ENCODE measurements at places on chromosomes 4 and X.

- DNase-seq, result no peak
Measured at GRCh38 chrX:32874839-32875238, 336.5 kb downstream of the DMD start.

GRCh38 chrX:67545036-67545821, 1.4 kb downstream of the AR start:
- DNase-seq, result no peak

DNA sequence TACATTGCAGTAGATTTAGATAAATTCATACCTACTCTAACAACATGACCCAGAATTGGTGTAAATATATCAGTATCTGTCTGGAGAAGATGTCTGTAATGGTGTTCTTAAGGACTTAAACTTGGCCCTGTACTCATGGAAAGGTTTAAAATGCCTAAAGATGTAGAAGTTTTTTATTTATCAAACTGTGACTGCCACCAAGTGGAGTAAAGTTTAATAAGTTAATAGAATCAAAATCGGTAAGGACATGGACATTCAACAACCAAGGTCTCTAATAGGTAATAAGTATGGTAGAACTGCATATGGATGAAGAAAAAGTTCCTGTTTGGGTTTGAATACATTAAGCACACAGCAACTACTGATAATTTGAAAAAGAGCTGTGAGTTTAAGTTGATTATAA, 474.0 kb upstream of the NDST3 start:
- peak; percentile 15 for DNase-seq

GRCh38 chr4:52822583-52822971, 39.5 kb upstream of the RASL11B start:
- DNase-seq, result no peak

DNA sequence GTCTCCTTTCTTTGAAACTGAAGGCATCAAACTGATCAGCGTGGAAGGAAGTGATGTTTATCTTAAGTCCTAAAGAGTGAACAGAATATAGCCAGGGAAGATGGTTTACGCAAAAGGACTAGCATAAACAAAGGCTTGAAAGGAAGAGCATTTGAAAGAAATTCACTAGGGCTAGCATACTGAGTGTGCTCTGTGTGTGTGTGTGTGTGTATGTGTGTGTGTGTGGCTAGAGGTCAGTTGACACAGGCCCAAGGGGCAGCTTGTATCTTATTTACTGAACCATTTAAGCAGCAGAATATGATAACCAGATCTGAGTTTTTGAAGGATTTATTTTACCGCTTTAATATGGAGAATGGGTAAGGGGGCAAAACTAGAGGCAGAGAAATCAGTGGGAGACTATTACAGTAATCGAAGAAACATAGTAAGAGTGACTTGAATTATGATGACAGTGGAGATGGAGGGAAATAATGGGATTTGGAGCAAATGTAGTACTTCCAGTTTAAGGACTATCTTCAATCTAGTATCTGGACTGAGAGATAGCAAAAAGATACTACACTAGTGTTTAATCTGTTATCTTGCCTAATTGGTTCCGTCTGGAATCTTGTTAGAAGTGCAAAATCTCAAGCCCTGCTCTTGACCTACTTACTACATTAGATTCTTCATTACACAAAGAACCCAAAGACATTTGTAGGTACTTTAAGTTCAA, 36.9 kb downstream of the CEP44 start:
- no peak for DNase-seq

GRCh38 chrX:20227116-20227515, 39.6 kb downstream of the RPS6KA3 start:
- DNase-seq, result no peak

GRCh38 chrX:139691843-139692505, 16.0 kb downstream of the MCF2 start:
- DNase-seq, result no peak

GRCh38 chr4:89821612-89822011, 15.3 kb downstream of the SNCA start:
- DNase-seq, result no peak

- no peak for DNase-seq
Measured at GRCh38 chr4:90118527-90119195, 8.5 kb upstream of the CCSER1 start.

- no peak for DNase-seq
Measured at GRCh38 chr4:162350331-162350730, 186.5 kb upstream of the FSTL5 start.

DNA sequence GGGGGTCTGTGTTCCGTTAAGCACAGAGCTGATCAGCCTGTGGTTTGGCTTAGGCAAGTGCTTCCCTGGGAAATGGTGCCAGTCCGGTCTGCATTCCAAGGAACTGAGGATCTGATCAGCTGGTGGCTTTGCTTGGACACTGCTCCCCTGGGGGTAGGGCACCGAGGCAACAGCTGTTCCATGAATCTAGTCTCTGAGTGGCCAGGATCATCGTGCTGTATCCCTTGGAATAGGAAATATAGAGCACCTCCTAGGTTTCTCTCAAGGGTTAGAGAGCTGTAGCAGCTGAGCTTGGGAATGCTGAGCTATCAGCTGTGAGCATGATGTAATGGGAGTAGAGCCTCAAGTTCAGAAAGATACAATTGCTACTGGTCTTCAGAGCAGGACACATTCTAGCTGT, 863.9 kb downstream of the RAPGEF2 start:
- DNase-seq, result no peak

DNA sequence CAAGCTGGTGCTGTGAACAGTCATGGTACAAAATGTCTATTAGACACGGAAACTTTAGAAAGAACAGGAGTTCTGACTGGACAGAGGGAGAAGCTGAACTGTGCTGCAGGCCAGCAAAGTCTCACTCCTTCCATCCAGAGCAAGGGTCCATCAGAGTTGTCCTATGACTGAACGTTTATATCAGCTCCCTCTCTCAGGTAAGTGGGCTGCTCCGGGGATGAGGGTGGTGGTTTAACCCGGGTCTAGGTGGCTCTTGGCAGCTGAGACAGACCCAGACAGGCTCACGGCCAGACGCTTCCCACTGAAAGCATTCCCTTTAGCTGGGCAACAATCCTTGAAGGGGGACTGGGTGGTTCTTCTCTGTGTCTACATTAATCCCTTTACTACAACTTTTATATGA, 385.0 kb upstream of the SMIM31 start:
- no peak for DNase-seq

DNA sequence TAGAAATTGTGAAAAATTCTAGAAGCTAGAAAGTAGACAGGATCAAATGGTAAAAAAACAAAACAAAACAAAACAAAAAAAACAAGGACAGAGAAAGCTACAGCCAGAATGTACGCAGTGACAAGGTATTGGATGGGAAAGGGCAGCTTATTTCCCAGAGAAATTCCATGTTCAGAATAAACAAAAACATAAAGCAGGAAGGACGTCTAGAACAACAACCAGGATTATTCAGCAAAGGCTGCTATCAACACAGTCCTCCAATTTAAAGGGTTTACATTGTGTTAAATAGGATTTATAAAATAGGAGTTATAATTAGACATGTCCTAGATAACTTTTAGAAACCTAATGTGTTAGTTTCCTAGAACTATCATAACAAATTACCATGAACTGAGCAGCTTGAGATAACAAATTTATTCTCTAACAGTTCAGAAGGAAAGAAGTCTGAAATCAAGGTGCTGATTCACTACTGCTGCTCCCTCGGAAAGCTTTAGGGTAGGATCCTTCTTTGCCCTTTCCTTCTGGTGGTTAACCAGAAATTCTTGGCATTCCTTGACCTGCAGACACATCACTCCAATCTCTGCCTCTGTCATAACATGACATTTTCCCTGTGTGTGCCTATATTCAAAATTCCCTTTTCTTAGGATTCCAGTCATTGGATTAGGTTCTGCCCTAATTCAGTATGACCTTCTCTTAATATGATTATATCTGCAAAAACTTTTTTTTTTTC, 175.6 kb downstream of the SNCA start:
- no peak for DNase-seq

DNA sequence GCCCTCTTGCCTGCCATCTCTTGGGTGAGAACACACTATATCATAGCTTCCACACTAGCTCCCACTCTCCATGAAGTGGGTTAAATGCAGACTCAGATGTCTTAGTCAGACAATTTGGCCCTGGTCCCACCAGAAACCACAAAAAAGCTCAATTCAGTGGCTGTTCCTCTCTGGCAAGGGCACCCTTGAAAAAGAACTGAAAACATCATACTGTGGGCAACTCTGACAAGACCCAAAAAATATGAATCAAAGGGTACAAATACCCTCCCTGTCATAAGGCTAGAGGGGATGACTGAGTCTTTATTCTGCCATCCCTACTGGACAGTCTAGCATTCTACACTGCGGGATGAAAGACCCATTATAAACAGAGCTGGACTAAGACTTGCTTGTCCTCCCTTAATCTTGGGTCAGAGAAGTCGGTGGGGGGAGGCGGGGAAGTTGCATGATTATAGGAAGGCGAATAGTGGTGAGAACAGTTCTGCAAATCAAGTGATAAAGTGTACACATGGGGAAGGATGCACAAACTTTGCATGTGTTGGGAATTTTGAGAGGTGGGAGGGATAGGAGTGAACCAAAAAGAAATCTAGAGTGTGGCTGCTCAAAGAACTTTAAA, 172.1 kb downstream of the OPHN1 start:
- peak; percentile 8 for DNase-seq

DNA sequence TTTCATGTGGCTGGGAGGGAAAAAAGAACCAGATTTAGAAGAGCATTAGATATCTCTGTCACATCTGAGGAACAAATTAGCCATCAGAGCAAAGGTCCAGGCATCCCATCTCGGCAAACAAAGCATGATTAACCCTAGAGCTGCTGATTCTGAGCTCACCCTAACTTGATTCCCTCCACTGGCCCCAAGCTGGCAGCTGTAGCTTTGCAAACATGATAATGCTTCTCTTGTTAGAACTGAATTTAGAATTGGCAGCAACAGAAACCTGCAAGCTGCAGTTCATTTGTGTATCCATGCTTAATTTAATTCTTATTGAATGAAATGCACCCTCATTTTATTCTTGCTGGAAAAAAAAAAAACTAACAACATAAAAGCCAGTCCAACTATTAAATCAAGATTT, 289.2 kb downstream of the IL1RAPL1 start:
- no peak for DNase-seq

DNA sequence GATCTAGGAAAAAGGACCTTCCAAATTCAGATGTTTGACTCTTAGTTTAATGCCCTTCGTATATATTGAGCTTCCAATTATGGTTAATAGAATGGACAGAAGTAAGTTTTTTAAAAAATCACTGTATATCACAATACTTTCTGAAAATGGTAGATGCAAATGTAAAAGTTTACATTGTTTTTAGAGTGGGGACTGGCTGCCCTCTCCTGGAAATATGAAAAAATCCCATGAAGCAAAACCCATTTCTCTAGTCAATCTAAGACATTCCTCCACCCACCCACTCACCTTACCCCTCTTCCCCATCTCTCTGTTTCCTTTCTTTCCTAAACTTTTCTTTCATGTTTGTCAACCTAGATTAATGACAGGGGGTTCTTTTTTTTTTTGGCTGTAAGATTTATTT, 134.5 kb downstream of the ARHGAP6 start:
- DNase-seq, result peak; percentile 8

- DNase-seq, result no peak
Measured at GRCh38 chr4:6857009-6857882, 52.4 kb upstream of the TBC1D14 start.

DNA sequence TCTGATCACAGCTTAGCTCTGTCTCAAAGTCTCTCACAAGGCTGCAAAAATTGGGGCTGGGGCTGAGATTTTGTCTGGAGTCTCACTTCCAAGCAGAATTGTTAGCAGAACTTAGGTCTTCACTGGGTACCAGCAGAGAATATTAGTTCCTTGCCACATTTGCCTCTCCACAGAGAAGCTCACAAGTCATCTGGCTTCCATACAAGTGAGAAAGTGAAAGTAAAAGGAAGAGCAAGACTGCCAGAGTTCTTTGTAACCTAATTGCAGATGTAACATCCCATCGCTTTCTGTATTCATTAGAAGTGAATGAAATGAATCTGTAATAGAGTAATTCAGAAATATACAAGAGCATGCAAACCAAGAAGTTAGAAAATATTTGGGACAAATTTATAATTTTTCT, 624.1 kb upstream of the GNPDA2 start:
- DNase-seq, result peak; percentile 44

DNA sequence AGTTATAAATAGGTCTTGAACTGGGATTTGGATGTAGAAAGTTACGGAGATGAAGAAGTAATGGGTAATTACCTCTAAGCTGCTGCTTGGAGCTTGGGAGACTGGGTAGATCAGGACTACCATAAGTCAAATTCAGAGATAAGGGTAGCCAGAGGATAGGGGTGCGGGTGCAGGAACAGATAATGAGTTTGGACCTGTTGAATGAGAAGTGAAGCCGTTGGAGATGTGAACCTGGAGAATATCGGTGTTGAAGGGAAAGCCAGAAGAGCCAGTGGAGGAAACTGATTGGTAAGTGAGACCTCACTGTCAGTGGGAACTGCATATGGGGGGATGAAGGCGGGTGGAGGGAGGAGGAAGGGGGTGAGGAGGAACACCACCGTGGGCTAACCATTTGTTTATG, 618 bp upstream of the FOXO4 start:
- DNase-seq, result no peak

- no peak for DNase-seq
Measured at GRCh38 chr4:65242156-65242846, 428.0 kb downstream of the EPHA5 start.

- DNase-seq, result no peak
Measured at GRCh38 chr4:71304289-71304850, 34.5 kb upstream of the SLC4A4 start.

- DNase-seq, result no peak
Measured at GRCh38 chr4:138310498-138310897, 68.3 kb upstream of the SLC7A11 start.

GRCh38 chr4:14157262-14157661, 529.7 kb upstream of the BOD1L1 start:
- DNase-seq, result no peak

- no peak for DNase-seq
Measured at GRCh38 chr4:88215351-88215750, 56.9 kb upstream of the ABCG2 start.

- peak; percentile 29 for DNase-seq
Measured at GRCh38 chr4:186628058-186628711, 72.8 kb upstream of the MTNR1A start.

GRCh38 chr4:152724494-152724893, 44.7 kb upstream of the TMEM154 start:
- DNase-seq, result no peak

DNA sequence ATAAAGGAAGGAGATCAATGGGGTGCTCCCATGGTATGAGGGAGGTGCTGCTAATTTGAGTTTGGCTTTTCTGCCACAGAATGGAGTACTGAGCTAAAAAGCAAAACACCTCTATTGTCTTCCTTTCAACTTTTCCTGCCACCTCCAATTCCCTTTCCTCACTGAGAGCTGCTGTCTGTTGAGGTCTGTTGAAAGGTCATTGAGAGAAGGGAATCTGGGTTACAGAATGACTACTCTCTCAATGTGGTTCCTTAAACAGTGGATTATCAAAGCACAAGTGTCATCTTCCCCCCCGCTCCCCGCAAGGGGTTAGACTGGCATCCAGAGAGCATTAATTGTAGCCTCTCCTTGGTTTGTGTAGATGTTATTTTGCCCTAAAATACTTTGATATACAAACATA, 10.7 kb downstream of the USP9X start:
- DNase-seq, result no peak

- DNase-seq, result no peak
Measured at GRCh38 chr4:1512738-1513660, 106.8 kb upstream of the NKX1-1 start.

- DNase-seq, result peak; percentile 12
Measured at GRCh38 chrX:36856849-36857248, 151.3 kb upstream of the FAM47C start.

Data from Kasumi-1 (cell line).